ENCODE measurements at places on chromosomes 1 and 21.

DNA sequence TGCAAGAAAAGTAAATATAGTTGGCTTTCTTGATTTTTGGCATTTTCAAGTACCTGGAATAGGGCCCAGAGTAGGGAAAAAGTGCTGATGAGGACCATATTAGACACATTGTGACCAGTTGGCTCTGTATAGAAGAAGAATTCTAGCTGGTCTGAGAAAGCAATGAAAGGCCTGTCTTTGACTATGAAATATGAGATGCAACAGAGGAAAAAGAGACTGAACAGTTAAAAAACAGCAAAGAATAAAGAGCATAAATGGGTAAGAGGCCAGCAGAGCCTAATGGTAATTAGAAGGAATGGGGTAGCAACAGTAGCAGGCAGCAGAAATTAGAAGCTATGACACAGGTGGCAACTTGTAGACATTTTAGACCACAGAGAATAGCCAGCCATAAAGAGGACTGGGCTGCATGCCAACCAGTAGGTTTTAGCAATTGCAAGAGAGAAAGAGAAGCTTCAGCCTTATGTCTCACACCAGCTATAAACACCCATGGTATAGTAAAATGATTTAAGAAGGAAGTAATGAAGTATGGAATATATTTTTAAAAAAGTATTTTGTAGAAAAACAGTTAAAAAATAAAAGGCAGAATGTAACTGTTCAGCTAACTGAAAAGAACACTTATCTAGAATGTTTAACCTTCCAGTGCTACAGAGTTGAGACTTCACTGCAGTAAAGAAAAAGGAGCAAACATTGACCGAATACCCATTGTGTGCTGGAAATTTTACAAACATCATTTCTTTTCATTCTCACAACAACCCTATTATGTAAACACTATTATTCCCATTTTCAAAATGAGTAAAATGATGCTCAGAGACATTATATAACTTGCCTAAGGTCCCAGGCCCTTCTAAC lies 114.1 kb downstream of the LHX4 start:
- DNase-seq = no peak

DNA sequence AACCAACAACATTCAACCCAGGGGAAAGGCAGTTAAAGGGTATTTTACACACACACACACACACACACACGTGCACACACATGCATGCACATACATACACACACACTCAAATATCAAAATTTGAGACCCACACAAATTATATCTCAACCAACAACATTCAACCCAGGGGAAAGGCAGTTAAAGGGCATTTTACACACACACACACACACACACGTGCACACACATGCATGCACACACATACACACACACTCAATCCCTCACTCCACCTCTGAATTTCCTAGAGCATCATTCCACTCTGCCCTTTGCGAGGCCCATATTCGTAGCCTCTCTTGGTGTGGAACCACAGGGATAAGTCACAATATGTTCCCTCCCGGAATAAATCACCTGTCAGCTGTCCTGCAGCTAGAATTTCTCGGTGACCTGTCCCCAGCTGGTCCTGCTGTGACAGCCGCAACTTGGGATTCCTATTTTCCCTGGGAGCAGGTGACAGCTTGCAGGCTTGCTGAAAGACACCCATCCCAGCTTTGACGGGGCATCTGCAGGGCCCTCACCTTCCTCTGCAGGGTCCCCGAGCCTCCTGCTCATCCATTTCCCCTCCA lies 122.7 kb downstream of the PSMG1 start:
- no peak for DNase-seq

GRCh38 chr1:205775015-205775716 lies at the start of gene RAB29:
Gene RAB29 (minus strand): TSS chr1:205775482. CDS start chr1:205774956, 526 bp downstream.
- peak; percentile 92 for DNase-seq

DNA sequence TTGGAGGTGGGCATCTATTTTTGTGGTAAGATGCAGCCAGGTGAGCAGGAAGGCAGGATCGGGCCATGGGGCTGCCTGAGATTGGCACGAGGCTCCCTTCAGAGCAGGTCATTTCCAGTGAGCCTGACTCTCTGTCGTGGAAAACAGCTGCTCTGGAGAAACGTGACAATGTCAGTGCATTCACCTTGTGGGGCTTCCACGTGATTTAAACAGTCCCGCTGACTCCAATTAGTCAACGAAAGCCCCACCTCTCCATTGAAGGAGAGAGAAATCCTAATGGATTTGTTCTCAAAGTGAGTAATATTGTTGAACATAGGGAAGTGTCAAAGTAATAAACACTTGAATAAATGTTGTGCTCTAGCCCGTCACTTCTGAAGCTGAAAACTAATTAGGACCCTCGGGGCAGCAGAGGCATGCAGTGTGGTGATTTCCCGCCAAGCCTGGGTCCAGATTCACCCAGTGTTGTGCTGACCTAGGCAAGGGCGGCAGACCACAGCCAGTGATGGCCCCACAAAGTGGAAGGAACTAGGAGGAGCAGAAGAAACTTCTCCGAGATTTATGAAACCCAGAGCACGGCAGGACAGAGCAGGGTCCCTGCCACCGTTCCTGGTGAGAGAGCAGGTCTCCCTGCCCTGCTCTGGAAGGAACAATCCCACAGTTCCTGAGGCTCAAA lies 172.5 kb upstream of the C1orf174 start:
- DNase-seq = no peak

- no peak for DNase-seq
Measured at GRCh38 chr21:45139473-45139872, 65.1 kb downstream of the ADARB1 start.

- no peak for DNase-seq
Measured at GRCh38 chr1:195754874-195755273, 853.4 kb downstream of the KCNT2 start.

GRCh38 chr1:28037206-28037605 lies 51.2 kb downstream of the EYA3 start:
- no peak for DNase-seq

DNA sequence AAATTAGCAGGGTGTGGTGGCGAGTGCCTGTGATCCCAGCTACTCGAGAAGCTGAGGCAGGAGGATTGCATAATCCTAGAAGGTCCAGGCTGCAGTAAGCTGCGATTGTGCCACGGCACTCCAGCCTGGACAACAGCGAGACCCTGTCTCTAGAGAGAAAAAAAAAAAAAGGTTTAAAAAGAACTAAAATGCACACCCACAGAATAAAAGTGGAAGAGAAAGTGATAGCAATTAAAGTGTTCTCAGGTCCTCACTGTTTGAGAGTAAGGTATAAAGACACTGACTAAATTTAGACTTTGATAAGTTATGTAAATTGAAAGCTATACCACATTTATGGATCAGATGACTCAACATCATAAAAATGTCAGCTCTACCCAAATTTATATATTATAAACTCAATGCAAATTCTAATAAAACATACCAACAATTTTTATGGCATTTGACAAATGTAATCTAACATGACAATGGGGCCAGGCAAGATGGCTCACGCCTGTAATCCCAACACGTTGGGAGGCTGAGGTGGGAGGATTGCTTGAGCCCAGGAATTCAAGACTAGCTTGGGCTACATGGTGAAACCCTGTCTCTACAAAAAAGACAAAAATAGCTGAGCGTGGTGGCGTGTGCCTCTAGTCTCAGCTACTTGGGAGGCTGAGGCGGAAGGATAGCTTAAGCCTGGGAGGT lies 11.8 kb downstream of the ZBTB17 start:
- no peak for DNase-seq

- DNase-seq = no peak
Measured at GRCh38 chr1:67134695-67135094, at the start of gene C1orf141. Gene C1orf141 (minus strand): TSS chr1:67134970. CDS start chr1:67127240, 7,730 bp downstream.

DNA sequence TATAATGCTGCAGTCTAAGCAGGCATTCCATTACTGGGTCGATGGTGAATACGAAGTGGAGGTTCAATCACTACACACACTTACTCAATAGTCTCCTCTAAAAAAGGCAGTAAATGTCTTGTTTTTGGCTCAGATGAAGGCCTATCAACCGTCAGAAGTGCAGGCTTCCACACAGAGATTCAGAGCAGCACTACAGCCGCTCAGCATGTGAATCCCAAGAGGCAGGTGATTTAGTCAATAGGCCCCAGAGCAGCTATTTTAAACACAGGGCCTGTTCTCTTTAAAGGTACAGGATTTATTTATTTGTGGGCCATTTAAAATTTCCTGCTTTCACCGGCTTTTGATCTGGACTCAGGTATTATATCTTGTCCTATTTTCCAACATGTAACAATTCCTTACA lies 293.7 kb downstream of the RGS7 start:
- DNase-seq = no peak

GRCh38 chr1:221141606-221142285 lies 262.5 kb downstream of the HLX start:
- DNase-seq = no peak

DNA sequence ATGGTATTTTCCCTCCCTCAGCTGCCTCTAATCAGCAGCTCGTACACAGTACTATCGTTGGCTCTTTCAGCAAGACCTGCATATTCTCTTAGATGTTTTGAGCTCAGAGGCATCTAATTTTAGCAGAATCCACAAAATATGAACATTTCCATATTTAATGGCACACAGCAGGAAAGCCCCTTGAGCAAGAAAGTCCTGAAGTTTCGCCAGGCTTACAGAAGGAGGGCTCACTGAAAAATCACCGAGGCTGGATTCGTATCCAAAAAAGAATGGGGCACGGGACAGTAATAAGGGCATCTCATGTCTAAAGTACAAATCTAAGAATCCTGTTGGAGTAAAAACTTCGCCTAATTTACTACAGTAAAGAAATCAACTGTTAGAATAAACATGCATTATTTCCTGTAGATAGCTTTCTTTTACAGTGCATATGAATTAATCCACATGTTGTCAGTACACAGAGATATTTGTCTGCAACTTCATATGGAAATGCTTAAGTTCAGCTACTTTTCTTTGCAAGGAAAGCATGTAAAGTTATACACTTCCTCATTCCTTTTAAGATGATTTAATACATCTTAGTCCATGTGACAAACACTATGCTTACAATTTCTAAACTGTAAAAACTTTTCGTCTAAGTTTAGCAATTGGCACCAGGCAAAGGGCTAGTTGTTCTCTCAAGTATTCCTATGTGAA lies 1205.3 kb upstream of the ADGRL4 start:
- no peak for DNase-seq

GRCh38 chr1:76269155-76269554 lies 194.6 kb downstream of the ST6GALNAC3 start:
- DNase-seq = no peak

- DNase-seq = peak; percentile 37
Measured at GRCh38 chr1:65431111-65431705, 10.7 kb downstream of the LEPR start.

- DNase-seq = no peak
Measured at GRCh38 chr1:21277180-21277579, 13.1 kb downstream of the ECE1 start.

DNA sequence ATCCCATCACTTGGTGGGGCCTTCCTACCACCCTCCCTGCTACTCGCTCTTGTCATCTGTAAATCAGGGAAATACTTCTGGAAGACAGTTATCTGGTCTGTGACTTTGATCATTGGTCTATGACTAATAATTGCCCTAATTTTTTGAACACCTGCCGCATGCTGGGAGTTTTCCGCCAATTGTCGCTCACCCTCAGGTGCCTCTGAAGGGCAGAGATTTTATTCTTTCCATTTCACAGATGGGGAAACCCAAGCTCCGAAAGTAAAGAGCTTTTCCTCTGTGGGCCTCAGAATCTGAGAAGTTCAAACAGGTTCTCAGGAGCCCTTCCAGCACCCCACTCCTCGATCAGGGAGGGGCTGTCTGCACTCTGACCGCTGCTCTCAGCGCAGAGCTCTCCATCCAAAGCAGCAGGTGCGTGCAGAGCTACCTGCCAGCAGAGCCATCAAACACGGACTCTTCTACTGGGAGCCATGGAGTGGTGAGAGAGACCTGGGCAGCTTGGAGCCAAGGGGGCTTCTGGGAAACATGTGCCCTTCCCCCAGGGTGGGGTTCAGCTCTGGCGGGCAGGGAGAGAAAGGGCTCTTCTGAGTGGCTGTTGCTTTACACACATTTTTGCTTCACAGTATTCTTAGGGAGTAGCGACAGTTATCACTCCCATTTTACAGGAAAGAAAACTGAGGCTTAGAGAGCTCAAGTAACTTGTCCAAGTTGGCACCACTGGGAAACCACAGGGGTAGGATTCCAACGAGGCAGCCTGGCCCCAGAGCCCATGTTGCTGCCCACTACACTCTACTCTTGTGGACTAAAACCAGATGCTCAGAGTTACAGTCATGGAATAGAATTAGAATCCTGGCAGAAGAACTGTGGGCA lies 5.8 kb upstream of the RUNX3 start:
- no peak for DNase-seq

DNA sequence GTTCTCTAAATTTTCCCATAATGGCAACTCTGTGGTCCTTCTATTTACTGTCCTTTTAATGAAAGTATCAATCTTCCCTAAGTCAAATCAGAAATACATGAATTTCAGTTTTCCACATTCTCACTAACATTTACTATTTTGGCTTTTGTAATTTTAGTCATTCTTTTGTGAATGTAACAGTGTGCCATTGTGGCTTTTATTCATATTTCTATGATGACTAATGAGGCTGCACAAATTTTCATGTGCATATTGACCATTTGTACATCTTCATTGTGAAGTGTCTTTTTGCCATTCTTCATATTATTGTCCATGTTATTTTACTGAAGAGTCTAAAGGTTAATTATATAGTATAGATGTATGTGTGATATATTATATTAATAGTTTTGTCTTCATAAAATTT lies 431.0 kb upstream of the BRINP3 start:
- DNase-seq = no peak

DNA sequence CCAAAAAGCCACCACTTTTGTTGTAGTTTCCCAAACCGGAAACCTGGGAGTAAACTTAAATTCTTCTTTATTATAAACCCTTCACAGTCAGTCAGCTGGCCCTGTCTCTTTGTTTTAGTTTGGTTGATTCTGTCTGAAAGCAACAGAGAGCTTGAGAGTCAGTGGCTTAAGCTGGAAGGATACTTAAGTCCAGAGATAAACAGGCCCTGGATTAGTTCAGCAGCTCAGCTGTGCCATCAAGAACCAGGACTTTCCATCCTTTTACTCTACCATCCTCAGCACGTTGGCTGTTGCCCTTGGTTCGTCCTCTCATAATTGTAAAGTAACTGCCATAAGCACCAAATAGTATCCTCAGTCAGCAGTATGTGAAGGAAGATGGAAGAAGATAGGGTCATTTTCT lies 4.5 kb downstream of the DESI2 start:
- no peak for DNase-seq

DNA sequence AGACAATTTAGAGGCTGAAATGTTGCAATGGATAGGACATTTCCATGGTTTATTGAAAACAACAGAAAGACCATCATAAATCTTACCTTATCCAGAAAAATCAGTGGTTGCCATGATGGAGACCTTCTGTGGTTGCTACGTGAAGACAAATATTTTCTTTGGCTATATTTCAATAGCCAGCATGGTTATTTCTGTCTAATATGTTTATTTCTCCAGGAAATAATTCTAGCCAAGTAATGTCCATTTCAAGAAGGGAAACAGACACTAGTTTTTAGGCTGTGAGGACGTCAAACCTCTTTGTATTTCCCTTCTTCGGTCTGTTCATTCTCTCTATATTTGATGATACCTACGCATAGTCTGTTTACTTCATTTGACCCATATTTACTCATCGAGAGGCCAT lies 49.2 kb upstream of the NFASC start:
- DNase-seq = no peak

GRCh38 chr1:33350611-33351280 lies 29.8 kb upstream of the A3GALT2 start:
- DNase-seq = no peak
